ENCODE measurements at places on chromosomes 1 and 21.

- no peak for ATAC-seq
These were observed 48.2 kb upstream of the IRF2BP2 start for GRCh38 chr1:234658138-234658537.

- no peak for ATAC-seq
These were observed 894 bp upstream of the TSEN15 start for GRCh38 chr1:184050636-184051035.

DNA sequence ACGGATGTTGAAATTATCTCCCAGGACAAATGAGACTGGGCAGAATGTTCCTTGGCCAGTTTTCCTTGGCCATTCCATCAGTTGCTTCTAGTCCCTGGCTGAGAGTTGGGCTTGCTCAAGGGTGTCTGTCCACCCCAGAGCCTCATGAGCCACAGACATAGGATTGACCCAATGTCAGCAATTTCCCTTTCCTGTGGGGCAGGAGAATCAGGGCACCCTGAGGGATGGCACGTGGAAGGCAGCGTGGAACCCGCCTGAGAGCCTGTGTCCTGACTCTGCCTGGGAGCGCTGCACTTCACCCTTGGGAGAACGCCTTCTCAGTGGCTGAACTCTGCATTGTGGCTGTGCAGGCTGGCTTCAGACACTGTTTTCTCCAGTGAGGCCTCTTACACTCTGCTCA is 71.3 kb upstream of the B3GALNT2 start:
- no peak for ATAC-seq

DNA sequence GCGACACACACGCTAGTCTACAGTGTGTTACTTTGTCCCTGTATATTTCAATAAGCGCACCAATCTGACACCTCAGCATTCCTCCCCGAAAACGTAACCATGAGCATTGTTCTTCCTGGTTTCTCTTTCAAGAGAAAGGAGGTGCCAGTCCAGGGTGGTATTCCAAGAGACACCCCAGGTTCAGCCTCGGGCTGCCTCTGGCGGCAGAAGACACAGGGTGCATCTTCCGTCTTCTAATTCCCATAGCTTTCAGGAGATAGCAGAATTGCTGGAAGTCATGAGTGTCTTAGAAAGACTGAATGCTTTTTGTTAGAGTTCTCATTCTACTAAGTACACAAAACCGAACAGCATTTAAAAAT is 15.9 kb upstream of the RGS8 start:
- ATAC-seq = no peak

- ATAC-seq = no peak
These were observed 121.7 kb downstream of the TNFSF18 start for GRCh38 chr1:172929006-172929405.

- ATAC-seq = no peak
These were observed 36.7 kb upstream of the TLR5 start for GRCh38 chr1:223179786-223180185.

DNA sequence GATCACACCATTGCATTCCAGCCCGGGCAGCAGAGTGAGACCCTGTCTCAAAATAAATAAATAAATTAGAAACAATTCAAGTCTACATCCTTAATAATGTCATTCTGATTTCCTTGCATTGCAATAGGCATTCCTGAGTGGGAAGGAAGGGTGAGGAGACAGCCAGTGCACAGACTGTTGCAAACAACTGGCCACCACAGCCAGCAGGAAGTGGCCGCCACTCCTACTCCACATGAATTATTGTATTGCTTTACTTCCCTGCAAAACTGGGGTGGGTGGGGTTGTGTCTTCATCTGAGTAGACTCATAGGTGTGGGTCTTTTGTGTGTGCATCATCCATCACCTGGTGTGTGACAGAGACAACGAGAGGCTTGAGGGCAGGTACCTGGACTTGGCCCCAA is 60.1 kb downstream of the OPTC start:
- no peak for ATAC-seq

GRCh38 chr1:58895559-58896145 is 111.8 kb upstream of the JUN start:
- ATAC-seq = no peak

Data from motor neuron (in vitro differentiated cells).